ENCODE measurements at places on chromosomes 4 and X. TPM values are rescaled to one million over a fixed set of nuclear protein-coding genes. Genes with fewer than 3 reads are reported as not detected.

ADH1B gene
- total RNA-seq, result 38.3 TPM

HTN3 gene
- not detected for total RNA-seq

KIAA1210 gene
- not detected for total RNA-seq

SUPT20HL1 gene
- not detected for total RNA-seq

GPR50 gene
- not detected for total RNA-seq

FGF13 gene
- 2.2 TPM for total RNA-seq

SSX3 gene
- not detected for total RNA-seq

FAM9C gene
- total RNA-seq, result not detected

GIMD1 gene
- total RNA-seq, result not detected

LARP1B gene
- 17.5 TPM for total RNA-seq

CENPU gene
- 1.3 TPM for total RNA-seq

NUDT10 gene
- 1.4 TPM for total RNA-seq

SPARCL1 gene
- 1.9 TPM for total RNA-seq

PDZD4 gene
- total RNA-seq, result 1.8 TPM

TMEM150C gene
- total RNA-seq, result 8.7 TPM

SMR3A gene
- total RNA-seq, result not detected

HTR2C gene
- total RNA-seq, result not detected

SFRP2 gene
- total RNA-seq, result not detected

GABRQ gene
- 0.05 TPM for total RNA-seq

SUPT20HL2 gene
- not detected for total RNA-seq

TGIF2LX gene
- total RNA-seq, result not detected

GNPDA2 gene
- 5.3 TPM for total RNA-seq

MPP1 gene
- 24.3 TPM for total RNA-seq

WNK3 gene
- total RNA-seq, result 4.3 TPM

RNF175 gene
- 0.65 TPM for total RNA-seq

F8A3 gene
- total RNA-seq, result 5.4 TPM

MAPK10 gene
- total RNA-seq, result 2.4 TPM

CXXC4 gene
- 0.92 TPM for total RNA-seq

NOCT gene
- 11.9 TPM for total RNA-seq
